Stimulated activated CD4-positive, alpha-beta T cell treated with anti-CD3 and anti-CD28 coated beads, Interleukin-15, amount 100 ng/mL, for 1 hour (primary cell): ENCODE measurements at places on chromosomes 16 and 17.

- DNase-seq = no peak
Observed at GRCh38 chr17:1627182-1627981, 1.3 kb downstream of the SLC43A2 start.

- peak; percentile 58 for DNase-seq
Observed at GRCh38 chr16:67546761-67547422, 15.4 kb upstream of the CTCF start.

GRCh38 chr17:61416540-61417363 is 17.1 kb downstream of the TBX2 start:
- DNase-seq = no peak

DNA sequence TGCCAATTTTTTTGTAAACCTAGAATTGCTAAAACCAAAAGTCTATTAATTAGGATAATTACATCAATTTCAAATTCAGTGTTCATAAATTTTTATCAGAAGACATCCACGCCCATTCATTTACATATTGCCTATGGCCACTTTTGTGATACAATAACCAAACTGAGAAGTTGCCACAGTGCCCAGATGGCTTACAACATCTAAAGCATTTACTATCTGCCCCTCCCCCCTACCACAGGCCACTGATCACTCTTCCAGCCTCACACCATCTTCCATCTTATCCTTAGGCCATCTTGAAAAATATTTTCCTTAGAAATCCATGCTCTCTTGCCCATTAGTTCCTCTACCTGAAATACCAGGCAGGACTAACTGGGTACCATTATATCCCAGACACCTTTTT is 6.3 kb upstream of the PRKAR1A start:
- no peak for DNase-seq

DNA sequence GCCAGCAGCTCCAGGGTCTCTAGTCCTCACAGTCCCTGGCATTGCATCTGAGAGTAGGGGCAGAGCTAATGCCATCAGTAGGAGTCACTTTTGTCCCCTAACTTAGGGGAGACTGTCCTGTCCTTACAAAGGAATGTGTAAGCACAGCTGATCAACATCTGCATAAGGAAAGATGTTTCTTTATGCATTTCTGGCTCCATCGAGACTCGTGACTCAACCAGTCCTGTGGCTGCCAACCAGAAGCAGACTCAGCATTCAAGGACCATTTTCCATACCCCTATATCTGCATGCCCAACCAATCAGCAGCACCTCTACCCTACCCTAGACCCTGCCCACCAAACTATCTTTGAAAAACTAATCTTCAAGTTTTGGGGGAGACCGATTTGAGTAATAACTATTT is 8.2 kb upstream of the MPP2 start:
- no peak for DNase-seq

- no peak for DNase-seq
Observed at GRCh38 chr17:21524211-21524591, 148.0 kb downstream of the KCNJ12 start.

- DNase-seq = no peak
Observed at GRCh38 chr16:10180042-10180770, 2.0 kb downstream of the GRIN2A start.

GRCh38 chr17:37747222-37747621 is 2.4 kb upstream of the HNF1B start:
- no peak for DNase-seq

DNA sequence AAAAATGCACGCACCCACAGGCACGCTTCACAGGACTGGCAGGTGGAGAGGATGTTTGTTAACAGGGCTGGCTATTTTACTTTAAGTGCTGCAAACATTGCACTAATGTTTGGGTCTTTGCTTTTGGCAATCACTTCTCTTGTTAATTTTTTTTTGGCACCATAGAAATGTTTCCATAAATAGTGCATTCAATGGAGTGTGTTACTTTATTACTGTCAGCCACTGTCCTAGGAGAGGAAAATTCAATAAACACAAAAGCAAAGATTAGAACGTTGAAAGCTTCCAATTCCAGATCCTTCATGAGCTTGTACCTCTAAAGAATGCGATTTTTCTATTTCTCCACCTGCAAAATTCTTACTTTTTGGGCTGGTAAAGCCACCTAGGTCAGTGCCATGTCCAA is 743.5 kb downstream of the WWOX start:
- no peak for DNase-seq

DNA sequence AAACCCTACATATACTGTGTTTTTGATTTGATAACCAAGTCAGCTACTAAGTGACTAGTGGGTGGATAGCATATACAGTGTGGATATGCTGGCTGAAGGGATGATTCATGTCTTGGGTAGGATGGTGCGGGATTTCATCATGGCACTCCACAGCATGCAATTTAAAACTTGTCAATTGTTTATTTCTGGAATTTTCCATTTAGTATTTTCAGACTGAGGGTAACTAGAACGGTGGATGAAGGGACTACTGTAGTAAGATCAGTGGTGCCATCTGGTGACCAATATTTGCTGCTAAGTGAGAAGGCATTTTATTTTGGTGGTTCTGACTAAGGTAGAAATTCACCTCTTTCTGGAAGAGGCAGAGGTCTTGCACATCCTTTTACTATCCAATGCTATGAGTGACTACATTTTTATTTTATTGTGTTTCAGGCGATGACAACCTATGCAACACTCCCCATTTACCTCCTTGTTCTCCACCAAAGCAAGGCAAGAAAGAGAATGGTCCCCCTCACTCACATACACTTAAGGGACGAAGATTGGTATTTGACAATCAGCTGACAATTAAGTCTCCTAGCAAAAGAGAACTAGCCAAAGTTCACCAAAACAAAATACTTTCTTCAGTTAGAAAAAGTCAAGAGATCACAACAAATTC is 3.1 kb downstream of the CDC6 start:
- DNase-seq = no peak

- no peak for DNase-seq
Observed at GRCh38 chr17:21039839-21040575, 2.8 kb downstream of the USP22 start.

DNA sequence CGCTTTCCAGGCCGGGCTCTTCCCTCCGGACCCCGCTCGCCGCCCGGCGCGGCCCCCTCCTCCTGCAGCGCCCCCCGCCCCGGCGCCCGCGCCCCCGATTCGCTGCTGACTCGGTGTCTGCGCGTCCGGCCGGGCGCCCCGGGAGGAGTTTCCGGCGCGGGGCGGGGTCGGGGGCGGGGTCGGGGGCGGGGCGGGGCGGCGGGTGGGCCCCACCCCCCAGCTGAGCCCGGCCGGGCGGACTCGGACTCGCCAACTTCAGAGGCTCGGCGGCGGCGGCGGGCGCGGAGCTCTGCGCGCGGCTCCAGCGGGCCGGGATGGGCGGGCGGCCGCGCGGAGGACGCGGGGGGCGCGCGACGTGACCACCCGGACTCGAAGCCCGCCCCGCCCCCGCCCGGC is at the start of gene METRNL:
TSS of gene METRNL (plus strand) at position 258 of the 396 bp plus-strand sequence. CDS start 207 bp downstream, outside the sequence.
- peak; percentile 35 for DNase-seq

DNA sequence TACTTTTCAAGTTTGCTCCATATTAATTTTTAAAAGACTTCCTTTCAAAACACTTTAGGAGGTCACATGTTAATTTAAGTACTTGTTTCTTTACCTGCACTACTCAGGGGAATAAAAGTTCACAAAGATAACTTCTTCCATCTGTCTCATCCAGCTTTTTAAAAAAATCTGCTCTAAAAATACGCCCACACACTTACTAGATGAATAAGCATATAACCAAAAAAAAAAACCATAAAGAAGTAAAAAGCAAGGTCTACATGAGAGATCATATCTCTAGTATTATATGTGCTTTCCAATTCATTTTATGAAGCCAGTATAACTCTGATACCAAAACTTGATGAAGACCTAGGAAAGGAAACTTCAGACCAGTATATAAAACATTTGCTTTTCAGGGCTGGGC is 17.2 kb downstream of the SKAP1 start:
- no peak for DNase-seq

DNA sequence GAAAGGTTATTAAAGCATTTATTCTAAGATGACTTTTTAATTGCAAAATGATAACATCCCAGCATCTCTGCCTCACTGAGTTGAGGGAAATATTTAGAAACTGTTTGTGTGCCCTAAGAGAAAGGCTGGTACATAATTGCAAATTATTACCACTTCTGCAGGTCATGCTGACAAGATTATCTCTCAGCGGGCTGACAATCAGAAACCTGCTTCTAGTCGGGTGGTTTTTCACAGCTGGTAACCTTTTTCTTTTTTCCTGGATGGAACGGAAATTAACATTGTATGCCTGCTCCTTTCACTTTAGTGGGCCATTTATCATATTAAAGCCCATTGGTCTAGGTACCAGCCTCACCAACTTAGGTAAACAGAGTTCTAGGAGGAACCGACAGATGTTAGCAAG is 17.0 kb upstream of the NUDT7 start:
- DNase-seq = no peak

DNA sequence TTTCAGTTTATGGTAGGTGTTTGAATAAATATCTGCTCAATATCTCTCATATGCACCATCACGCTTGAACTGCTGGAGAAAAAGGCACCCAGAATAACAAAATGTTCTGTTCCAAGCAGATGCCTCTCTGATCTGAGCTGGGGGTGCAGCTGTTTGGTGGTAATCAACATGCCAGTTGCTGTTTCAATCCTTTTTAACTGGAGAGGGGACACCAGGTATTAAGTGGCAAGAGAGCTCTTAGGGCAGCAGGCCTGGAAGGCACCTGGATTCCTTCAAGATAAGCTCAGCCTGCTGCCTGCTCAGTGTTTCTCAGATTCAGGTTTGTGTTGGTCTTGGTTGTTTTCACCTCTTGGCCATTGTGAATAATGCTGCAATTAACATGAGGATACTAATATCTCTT is 27.2 kb upstream of the VAT1L start:
- DNase-seq = no peak

GRCh38 chr17:16477255-16477654 is 14.7 kb downstream of the LRRC75A start:
- DNase-seq = no peak

DNA sequence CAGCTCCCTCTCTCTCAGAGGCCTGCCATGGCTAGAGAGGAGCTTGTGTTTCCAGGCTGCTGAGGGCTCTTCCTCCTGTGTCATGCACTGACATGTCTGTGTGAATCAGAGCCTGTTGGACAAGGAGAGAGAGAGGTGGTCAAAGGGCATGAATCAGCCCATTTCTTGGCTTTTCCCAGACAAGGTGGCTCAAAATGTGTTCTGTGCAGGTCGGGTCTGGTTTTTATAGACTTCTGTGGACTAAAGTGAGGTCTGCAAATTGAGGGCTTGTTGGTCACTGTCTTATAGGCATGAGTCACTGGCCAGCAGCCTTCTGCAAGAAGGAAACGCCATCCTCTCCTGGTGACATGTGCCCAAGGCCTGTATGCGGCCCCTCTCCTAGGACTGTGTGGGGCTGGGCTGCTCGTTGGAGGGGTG is 97.9 kb downstream of the FOXL1 start:
- no peak for DNase-seq

DNA sequence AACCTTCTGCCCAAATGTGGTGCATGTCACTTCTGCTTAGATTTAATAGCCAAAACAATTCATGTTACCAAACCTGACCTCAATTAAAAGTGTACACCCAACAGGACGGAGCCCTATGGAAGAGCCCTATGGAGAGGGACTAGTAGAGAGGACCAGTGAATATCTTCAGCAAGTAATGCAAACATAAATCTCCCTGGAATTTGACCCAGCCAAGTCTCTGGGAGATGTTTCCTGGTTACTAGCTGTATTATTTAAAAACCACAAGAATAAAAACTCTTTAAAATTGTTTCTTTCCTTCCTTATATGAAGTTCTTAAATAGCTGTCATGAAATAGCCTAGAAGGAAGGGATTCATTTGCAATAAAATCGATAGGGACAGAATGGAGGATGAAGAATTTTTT is 255.8 kb downstream of the CDH11 start:
- no peak for DNase-seq

DNA sequence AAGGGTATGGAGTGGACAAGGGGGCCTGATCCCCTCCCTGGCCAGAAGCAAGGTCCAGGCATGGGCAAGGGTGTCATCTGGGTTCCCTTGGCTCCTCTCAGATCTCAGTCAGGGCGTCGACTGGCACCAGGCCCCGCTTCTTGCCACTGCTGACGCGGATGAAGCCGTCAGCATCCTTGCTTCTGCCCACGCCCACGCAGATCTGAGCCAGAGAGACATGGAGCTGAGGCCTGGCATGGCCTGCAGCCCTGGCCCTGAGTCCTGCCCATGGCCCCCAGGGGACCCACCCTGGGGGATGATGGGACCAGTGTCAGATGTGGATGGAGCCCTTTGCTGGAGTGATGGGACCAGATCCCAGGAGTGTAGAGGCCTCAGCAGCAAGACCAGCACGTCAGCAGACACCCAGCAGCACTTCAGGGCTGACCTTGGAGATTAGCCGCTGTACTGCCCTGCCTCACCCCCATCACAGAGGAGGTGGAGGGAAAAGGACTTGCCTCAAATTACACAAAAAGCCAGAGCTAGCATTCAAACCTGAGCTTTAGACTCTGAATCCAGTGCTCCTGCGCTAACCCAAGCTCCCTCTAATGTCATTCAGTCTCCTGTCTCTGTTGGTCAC is 12.2 kb downstream of the RPL19 start:
- no peak for DNase-seq

DNA sequence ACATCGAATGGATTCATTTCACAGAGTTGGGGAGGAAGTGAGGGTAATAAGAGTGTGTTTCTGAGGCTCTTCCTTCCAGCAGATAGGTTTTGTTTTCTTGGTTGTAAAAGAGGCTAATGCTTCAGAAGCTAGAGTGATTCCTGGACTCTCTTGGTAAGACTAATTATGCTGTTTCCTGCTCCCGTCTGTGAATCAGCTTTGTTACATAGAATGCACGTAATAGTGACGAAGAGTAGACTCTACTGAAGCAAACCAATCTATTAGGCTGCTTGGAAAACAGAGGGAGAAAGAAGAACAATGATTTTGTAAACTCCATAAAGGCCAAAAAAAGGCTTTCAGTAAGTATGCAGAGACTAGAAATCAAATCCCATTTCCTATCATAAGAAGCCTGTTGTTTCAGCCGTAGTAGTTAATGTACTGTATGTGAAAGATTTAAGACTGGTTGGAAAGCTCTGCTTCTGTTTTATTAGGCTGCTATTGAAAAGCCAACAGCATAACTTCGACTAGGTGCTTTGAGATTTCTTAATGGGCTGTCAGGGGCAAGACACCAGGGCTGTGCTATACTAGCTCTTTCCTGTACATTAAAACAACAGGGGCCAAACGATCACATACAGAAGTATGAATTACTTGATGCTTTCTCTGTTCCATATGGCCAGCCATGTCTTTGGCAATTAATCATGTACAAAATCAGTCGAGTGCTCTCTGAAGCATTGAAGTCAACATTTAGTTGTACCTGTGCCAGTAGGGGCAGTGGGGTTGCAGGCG is 219.0 kb downstream of the FTO start:
- no peak for DNase-seq

- DNase-seq = no peak
Observed at GRCh38 chr16:30982548-30983288, 2.3 kb upstream of the HSD3B7 start.
